Activated naive CD4-positive, alpha-beta T cell (primary cell): ENCODE measurements at places on chromosomes 5 and 9.

DNA sequence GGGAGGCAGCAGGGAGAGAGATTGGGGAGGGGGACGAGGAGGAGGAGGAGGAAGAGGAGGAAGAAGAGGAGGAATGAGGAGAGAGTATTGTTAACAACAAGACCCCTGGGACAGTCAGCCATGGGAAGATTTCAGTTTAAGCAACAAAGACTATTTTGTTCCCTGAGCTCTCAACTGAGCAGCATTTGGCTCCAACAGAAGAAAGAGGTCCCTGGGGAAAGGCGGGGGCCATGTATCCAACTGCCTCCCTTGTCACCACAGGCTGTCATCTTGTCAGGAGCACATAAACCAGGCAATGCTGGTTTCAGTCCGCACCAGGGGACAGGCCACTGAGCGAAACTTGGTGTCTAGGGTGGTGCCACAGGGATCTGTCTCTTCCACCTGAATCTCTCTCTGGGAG lies 316.1 kb downstream of the TLE1 start:
- no peak for DNase-seq

DNA sequence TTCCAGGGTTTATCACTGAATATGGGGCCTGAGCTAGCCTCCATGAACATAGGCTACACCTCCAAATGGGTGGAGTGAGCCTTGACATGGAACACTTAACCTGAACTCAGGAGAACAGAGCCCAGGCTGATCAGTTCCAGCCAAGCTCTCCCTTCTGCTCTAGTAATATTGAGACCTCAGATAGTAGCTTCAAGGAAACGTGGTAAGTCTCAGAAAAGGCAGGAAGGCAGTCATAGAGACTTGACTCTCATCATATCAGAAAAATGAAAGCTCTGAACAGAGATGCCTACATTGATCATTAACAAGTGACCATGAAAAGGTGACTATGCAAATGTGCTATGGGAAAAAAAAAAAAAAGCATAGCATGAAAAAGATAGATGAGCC lies 40.5 kb upstream of the MYO10 start:
- no peak for DNase-seq

DNA sequence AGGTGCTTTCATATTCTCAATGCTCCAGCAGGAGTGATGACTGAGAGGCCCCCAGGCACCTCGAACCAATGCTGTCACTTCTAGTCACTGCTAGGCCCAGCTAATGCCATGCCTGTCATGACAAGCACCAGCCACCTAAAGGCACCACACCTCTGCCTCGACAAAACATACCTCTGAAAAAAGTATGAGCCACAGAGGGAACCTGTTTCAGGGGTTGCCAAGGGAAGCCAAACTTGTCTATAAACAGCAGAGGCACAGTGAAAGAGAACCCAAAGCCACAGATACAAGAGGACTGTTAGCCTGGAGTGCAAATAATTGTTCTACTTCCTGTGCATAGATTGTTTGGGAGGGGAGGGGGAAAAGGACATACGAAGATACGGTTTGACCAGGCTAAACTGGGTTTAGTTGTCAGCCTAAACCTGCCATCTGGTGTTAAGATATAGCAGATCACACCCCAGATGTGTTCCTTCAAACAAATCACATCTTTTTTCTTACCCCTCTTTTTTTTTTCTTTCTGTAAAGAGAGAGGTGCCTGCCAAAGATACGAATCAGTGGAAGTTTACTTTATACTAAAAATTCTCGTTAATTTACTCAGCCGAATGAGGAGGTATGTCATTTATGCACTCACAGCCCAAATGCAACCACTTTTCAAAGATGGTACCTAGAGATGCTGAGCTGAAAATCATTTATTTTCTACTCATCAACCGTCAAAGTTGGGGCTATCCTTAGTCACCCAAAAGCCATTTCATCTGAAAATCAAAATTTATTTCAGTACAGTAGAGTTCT lies 45.7 kb downstream of the BNC2 start:
- DNase-seq: no peak

GRCh38 chr5:88785746-88786565 lies 97.0 kb downstream of the MEF2C start:
- no peak for DNase-seq

GRCh38 chr9:131277910-131278701 lies 1.8 kb upstream of the FAM78A start:
- DNase-seq: peak; percentile 37

- DNase-seq: no peak
Observed at GRCh38 chr5:91449083-91449482, 66.0 kb upstream of the ARRDC3 start.

DNA sequence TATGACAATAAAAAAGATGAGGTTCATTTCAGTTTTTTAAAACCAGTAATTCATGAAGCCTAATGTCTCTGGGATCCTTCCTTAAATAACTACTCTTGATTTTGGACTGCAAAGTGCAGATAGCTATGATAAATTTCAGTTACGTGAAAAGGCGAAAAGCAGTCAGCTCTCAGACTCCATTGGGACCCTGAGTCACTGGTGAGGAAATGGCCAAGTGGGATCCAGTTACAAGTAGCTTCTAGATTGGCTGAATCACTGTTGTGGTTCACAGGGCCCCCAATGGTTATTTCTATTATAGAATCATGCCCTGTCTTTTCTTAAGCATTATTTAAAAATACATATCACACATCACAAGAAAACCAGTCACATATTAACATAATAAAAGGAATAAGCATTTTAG lies 31.1 kb upstream of the PPP3R2 start:
- DNase-seq: no peak

- no peak for DNase-seq
Observed at GRCh38 chr5:25891691-25892090, 1146.7 kb downstream of the CDH9 start.

DNA sequence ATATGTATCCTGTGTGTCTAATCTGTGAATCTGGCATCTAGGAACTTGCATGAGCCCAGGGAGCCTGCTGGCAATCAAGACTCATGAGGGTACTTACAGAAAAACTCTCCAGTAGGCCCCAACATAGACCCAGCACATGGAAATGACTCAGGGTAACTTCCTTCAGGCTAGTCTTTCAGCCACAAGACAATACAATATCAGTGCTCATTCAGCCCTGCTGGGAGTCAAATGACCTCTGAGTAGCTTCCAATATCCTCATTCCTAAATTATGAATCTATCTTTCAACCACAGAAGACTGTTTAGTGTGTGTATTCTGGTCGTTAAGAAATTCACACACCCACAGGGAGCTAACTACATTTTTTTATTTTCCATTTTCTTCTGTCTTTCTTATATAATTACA lies 1273.0 kb downstream of the EFNA5 start:
- DNase-seq: no peak

- DNase-seq: no peak
Observed at GRCh38 chr9:20634895-20635294, 12.6 kb upstream of the MLLT3 start.

- DNase-seq: no peak
Observed at GRCh38 chr9:89670114-89670513, 65.3 kb downstream of the GADD45G start.

DNA sequence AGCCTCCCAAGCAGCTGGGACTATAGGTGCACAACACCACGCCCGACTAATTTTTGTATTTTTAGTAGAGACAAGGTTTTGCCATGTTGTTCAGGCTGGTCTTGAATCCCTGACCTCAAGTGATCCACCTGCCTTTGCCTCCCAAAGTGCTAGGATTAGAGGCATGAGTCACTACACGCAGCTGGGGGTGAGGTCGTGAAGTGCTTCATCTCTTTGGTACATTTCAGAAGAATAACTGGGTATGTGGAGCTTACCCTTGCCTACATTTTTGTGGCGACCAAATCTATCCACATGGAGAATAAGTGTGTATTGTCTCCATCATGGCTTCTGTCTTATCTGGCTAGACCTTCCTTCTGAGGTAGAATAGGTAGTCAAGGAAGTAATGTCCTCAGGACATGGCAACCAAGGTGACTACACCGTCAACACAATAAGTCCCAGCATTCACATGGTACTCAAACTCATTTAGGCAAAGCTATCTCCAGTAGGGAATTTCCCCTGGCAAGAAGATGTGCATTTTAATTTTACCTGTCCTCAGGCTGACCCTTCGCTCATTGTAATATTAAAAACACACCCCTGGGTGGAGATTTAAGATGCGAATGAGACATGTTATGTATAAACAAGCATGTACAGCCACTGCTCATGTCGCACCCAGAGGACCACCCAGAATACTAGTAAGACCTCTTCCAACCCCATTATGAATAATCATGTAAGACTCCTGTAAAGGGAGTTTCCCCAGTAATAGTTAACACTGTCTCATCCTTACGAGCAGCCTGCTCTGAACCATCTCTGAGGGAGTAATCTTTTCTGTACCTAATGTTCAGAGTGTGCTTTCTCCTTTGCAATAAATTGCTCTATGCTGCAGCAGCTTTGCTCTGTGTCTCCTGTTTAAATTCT lies 1173.2 kb downstream of the TAF11L14 start:
- no peak for DNase-seq

- no peak for DNase-seq
Observed at GRCh38 chr5:54643685-54644106, 126.1 kb downstream of the SNX18 start.

DNA sequence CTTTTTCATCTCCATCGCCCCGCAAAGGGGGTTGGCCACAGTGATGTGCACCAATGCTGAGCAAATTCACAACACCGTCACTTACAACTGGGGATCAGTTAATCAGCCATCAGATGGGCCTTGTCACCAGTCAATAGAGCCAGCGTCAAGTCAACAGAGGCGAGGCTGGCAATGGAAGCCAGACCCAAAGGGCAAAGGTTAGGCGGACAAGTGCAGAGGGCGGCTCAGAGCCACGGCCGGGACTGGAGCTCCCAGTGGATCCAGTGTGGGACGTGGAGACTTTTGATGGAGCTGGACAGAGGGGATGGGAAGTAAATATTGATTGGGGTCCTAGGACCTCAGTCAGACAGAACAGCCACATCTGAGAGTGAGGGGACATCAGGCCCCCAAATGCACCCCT lies 45.7 kb downstream of the DUSP1 start:
- DNase-seq: no peak

- DNase-seq: no peak
Observed at GRCh38 chr5:158880483-158881001, 219.2 kb downstream of the EBF1 start.

DNA sequence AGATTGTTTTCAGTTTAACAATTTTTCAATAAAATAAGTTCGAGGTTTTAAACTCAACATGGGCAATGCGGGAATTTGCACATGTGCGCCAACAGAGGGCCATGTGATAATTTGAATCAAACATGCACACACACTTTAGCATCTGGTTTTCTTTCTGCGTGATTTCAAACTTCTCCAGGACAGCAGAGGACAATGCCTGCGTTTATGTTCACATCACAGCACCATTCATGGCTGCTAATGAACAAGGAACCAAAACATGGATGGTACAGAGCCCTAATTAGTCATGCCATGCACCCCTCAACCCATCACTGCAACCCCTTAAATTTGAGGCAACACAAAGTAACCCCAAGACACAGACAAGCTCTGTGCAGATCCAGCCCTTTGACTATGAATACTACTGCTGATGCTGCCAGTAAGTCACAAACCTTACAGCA lies 2.8 kb downstream of the SHC3 start:
- no peak for DNase-seq

DNA sequence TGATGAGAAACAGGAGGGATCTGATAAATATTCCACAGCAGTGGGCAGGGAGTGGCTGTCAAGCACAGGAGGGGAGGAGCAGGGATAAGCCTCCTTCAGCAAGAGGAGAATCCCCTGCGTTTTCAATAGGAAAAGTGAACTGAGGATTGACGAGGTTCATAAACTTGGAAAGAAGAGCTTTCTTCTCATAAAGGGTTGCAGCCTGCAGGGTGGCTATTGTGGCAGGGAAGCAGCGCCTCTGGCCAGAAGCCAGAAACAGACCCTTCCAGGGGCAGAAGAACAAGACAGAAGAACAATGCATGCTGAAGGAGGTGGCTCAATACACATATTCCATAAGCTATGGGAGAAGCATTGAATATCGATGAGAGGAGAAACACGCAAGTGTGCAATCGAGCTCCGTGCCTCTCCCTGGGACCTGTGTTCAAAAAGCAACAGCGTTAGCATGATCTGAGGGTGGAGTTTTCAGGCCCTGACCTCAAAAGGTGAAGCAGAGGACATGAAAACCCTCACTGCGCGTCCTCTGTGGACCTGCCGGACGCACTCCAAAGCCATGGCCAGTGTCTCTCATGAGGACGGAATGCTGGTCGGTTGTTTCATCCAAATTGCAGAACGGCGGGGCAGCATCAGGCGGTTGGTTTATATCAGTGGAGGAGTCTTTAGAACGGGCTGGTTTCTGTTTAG lies 67.6 kb downstream of the ANKRD33B start:
- DNase-seq: no peak

- no peak for DNase-seq
Observed at GRCh38 chr5:150671509-150672236, 10.6 kb downstream of the MYOZ3 start.

GRCh38 chr5:73940026-73940425 lies 314.0 kb downstream of the ARHGEF28 start:
- DNase-seq: no peak

DNA sequence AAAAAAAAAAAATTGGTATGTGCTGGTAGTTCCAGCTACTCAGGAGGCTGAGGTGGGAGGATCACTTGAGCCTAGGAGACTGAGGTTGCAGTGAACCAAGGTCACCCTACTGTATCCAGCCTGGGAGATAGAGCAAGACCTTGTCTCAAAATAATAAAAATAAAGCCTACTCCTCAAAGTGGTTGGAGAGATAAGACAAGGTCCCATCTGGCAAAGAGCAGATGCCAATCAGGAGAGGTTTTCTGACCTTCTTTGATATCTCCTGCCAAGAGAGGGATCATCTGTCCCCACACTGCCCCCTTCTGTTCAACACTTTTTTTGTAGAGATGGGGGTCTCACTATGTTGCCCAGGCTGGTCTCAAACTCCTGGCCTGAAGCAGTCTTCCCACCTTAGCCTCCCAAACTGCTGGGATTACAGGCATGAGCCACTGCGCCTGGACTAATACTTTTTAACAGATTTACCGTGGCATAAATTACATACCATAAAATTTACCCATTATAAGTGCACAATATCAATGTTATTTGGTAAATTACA lies 64.7 kb downstream of the SH3PXD2B start:
- DNase-seq: no peak

DNA sequence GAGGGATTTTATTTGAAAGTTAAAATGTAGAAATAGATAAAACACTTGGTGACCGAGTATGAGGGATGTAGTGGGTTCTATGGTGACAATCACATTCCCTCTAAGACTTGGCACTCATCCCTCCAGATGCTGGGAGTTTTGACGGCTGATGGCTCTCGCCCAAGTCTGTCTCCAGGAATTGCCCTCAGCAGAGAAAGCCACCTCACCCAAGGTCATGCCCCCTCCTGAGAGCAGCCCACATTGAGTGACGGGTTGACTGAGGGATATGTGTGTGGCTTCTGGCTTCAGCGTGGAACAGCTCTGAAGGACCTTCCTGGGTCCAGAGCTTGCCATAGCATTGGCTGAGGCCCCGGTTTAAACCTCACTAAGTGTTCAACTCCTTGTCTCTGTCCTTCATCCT lies 19.4 kb downstream of the CAVIN4 start:
- no peak for DNase-seq
